Bronchial epithelial cell (primary cell): ENCODE measurements at places on chromosomes 4 and X. TPM values are rescaled to one million over a fixed set of nuclear protein-coding genes. Genes with fewer than 3 reads are reported as not detected.

GRCh38 chr4:88809576-88810219 lies 112.1 kb upstream of the NAP1L5 start:
- no peak for DNase-seq

- peak; percentile 57 for DNase-seq
Observed at GRCh38 chr4:121551271-121551670, 145.5 kb downstream of the ANXA5 start.

DNA sequence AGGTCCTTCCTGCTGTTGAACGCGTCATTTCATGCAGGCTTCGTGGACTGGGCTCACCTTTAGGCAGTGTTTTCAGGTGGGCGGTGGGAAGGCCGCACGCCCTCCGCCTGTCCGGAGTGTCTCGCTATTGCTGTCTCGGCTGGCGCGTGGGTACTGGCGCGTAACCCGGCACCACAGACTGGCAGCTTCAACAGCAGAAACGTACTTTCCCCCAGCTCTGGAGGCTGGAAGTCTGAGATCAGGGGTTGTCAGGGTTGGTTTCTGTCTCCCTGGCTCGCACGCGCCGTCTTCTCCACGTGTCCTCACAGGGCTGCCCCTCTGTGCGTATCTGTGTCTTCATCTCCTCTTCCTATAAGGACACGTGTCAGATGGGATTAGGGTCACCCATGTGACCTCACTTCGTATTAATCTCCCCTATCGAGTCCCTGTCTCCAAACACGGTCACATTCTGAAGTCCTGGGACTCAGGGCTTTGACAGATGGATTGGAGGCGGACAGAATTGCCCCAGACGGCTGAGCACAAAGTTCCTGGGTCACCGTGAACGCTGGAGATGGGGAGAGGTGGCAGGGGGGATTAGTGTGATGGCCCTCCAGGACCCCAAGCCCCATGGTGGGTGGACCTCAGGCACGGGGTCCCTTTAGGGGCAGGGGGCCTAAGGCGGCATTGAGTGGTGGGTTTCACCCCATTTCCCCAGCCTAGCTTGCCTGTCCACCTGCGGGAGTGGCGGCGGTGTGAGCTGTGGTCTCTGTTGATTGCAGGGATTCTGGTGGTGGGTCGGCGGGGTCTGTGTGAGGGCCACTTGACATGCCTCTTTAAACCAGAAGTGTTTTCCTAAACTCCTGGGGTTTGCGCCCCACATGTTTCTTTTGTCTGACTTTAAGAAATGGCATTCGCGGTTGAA lies 83.4 kb upstream of the LRPAP1 start:
- no peak for DNase-seq

DNA sequence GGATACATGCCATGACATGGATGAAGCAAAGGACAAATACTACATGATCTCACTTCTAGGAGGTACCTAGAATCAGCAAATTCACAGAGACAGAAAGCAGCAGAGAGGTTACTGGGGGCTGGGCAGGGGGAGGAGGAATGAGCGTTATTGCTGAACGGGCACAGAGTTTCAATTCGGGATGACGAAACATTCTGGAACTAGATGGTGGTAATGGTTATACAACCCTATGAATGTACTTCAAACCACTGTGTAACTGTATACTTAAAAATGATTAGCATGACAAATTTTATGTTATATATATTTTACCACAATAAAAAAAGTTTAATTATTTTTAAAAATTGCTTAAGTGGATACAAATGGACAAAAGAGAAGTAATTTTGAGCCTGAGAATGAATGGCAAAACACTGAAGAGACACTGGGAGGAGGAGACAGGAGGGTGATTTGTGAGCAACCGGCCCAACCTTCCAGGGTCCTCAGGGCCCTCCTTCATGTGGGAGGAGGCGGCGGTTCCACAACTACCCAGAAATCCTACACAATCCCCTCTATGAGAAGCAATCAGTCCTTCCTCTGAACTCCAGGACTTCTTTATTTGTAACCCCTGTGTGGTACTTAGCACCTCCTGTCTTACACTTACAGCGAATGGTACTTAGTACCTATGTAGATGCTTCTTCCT lies 14.1 kb downstream of the ACSL1 start:
- no peak for DNase-seq

DNA sequence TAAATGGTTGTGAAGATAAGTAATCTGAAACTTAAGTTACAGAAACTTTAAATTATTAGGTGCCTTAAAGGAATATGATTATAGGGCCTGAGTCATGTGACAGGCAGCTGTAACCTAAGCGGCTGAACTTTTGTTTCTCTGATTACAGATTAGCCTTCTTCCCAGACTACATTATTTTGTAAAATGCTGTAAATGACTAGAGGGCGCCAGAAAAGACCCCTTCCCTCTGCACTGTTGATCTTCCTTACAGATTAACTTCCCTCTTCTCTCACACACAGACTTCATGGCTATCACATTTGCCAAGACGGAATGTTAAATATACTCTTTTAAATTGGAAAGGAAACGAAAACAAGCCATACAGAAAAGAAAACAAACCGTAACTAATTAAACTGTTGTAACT lies 96.6 kb downstream of the EVC2 start:
- no peak for DNase-seq

DNA sequence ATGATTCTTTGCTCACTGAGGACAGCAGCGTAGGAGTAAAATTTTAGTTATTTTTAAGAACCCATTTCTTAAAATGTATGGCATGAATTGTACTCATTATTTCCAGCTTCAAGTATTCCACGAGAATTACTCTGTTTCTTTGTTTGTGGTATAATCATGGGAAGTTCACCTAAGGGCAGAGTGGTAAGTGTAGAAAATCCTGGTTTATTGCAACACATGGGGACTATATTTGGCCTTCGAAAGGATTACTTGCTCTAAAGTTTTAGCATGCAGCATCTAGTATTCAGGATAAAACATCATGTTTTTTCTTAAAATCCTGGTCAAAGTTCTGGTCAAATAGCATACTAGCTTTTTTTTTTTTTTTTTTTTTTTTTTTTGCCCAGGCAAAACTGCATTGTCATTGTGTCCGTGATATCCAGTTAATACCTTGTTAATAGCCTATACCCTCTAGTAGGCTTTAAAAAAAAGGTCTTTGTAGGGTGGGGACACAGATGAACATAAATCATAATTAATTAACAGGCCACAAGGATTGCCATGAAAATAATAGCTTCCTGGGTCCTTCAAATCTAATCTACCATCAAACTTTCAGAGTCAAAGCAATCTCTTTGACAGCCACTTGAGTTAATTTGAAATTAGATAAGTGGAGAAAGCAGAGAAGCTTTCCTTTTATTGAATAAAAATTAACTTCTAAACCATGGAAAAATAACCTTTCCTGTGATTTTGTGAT lies 44.6 kb upstream of the VEGFC start:
- no peak for DNase-seq

PRICKLE3 gene
- 12.1 and 13.4 TPM in 2 replicates for total RNA-seq

ZBED1 gene
- total RNA-seq, result 11.6 and 18.1 TPM in 2 replicates
